ENCODE measurements at places on chromosomes 7 and 10.

DNA sequence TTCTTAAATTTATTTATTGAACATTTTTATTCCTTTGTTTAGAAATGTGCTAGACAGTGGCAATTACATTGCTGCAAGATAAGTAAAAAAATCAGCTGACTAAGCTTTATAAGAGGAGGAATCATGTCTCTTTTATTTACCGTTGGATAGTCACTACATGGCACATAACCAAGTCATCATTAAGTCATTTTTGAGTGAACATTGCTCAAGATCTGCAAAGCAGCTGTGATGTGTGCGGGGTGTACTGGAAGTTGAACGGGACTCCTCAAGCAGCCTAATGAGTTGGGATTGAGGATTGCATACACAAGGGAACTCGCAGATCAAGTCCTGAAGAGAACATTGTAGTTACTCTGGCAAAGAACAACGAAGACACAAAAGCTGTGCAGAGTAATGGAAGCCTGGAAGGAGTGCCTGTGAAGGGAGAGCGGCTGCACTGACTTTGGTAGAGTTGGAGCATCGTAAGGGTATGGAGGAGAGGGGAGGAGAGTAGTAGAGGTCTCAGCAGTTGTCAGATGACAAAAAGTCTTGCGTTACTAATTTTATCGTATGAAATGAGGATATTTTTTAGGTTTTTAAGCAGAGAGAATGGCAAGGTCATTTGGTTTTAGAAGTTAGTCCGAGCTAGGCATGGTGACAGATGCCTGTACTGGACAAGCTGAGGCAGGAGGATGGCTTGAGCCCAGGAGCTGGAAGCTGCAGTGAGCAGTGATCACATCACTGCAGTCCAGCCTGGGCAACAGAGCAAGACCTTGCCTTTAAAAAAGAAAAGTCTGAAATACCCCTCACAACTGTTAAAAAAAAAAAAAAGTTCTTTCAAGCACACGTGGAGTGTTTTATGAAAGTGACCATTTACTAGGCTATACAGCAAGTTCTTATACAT, 95.1 kb downstream of the BMPR1A start:
- DNase-seq: peak; percentile 83

- no peak for DNase-seq
These were observed 12.9 kb upstream of the SORBS1 start for GRCh38 chr10:95573964-95574604.

DNA sequence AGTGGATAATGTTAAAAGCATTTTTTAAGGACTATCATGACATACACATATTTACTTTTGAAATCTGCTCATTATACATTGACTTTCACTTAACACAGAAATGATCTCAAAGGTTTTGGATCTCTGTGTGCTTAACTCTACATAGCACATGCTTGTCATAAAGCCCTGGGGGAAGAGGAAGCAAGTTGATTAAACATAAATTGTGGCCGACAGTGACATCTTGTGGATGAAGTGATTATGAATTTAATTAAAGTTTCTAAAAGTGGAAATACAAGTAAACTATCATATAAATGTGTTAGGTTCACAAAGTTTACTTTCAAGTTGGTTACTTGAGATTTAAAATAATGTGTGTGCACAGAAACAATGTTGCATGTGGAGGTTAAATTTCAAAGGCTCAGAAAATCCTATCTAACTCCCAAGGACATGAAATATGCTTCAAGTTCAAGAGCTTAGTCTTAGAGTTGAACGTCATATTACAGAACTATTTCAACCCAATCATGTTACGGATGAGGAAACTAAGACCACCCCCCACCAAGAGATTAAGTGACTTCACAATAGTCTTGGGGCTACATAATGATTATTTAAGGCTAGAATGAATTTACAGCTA, 1247.8 kb downstream of the GATA3 start:
- DNase-seq: peak; percentile 19

DNA sequence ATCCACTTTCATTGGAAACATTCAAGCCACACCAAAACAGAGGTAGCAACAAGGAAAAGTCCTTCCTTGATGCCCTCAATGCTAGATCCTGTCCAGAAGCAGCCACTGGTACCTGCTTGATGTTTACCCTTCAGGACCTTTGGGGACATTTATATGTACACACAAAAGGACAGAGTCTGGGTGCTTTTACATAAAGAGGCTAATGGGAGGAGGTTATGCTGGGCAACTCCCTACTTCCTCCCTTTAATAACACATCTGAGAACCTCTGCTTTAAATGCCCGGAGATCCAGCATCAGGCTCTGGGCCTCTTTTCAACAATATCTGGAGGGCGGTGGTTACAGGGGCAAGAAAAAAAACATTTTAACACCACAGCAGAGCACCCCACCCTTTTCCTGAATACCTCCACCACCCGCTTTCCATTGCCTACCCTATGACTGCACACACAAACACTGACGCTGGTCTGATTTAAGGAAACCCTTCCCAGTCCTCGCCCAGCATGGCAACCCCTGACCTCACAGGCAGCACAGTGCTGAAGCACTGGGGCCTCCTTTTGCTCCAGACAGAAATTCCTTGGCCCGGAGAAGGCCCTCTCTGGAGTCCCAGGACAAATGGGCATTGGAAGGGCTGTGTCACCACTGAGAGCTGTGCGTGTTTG, 39.3 kb upstream of the DUSP5 start:
- DNase-seq: no peak

DNA sequence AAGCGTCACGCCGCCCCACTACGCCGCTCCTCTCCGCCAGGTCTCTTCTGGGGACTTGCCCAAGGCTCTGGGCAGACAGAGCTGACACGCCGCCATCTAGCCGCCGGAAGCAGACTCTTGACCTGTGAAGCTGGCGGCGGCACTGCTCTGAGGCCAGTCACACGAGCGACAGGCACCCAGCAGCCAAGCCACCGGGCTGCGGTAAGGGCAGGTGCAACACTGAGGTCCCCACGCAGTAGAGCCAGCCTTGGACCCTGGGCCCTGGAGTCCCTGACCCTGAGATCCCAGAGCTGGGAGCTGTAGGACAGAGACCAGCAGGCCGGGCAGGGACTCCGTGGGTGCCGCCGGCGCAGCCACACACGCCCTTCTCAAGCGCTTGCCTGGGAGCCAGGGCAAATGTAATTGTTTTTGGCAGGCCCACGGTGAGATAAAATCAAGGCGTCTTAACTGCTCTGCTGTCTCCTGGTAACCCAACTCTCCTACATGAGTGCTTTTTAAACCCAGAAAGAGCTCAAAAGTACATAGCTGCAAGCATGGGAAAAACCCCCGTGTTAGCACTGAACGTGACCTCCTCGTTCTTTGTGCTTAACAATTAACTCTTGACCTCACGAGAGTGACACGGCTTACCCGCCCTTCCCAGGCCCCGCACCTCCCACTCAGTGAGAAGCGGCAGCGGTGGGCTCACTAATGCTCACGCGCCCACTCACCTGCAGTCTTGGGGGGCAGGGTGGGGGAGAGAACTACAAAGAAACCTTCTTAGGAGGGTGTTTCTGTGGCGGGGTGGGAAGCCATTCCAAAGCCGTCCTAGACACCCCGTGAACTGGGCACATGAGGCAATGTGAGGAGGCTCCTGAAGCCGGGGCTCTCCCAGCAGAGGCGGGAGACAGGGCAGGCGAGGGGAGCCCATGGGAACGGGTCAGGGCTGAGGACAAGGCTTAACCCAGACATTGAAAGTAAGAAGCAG, 8.5 kb downstream of the GPER1 start:
- no peak for DNase-seq
